ENCODE measurements at places on chromosomes 13 and 19. TPM values are rescaled to one million over a fixed set of nuclear protein-coding genes. Genes with fewer than 3 reads are reported as not detected.

ZNF442 gene
- total RNA-seq: 3.5 TPM

SPC24 gene
- total RNA-seq: 8.1 TPM

RPL28 gene
- total RNA-seq: 557 TPM

PCDH9 gene
- 12.9 TPM for total RNA-seq

CNFN gene
- 0.55 TPM for total RNA-seq

CD79A gene
- total RNA-seq: not detected

TMEM255B gene
- 12.1 TPM for total RNA-seq

SHANK1 gene
- 0.32 TPM for total RNA-seq

All from left ventricle myocardium superior (tissue), 1 donor.